ENCODE measurements at places on chromosomes 12 and 14. TPM values are rescaled to one million over a fixed set of nuclear protein-coding genes. Genes with fewer than 3 reads are reported as not detected.

SMIM10L1 gene
- total RNA-seq: 8.5 TPM

PRB3 gene
- total RNA-seq: not detected

KLRB1 gene
- total RNA-seq: not detected

TMEM233 gene
- total RNA-seq: not detected

TECPR2 gene
- total RNA-seq: 9.7 TPM

ETNK1 gene
- 29.9 TPM for total RNA-seq

SPIC gene
- total RNA-seq: not detected

VAMP1 gene
- total RNA-seq: 12.6 TPM

PRPH gene
- total RNA-seq: 1.8 TPM

AMDHD1 gene
- 2.2 TPM for total RNA-seq

CS gene
- total RNA-seq: 157 TPM

CARMIL3 gene
- 0.60 TPM for total RNA-seq

MAP3K9 gene
- 4.3 TPM for total RNA-seq

FOXN4 gene
- not detected for total RNA-seq

PRH1 gene
- 2.2 TPM for total RNA-seq

MYF6 gene
- total RNA-seq: not detected

KIF26A gene
- total RNA-seq: 4.2 TPM

NAV3 gene
- total RNA-seq: 13.7 TPM

CYP46A1 gene
- 0.19 TPM for total RNA-seq

KTN1 gene
- 110 TPM for total RNA-seq

NPFF gene
- not detected for total RNA-seq

LRRC10 gene
- total RNA-seq: not detected

IFNG gene
- not detected for total RNA-seq

RXYLT1 gene
- total RNA-seq: 24.3 TPM

AEBP2 gene
- 21.3 TPM for total RNA-seq

TEX52 gene
- not detected for total RNA-seq

SPTB gene
- total RNA-seq: 0.91 TPM

KLRC1 gene
- not detected for total RNA-seq

C12orf50 gene
- total RNA-seq: not detected

NDUFA12 gene
- total RNA-seq: 206 TPM

TAS2R7 gene
- total RNA-seq: not detected

MRPS35 gene
- 77.4 TPM for total RNA-seq

EPYC gene
- not detected for total RNA-seq

NANOG gene
- total RNA-seq: not detected

LUM gene
- total RNA-seq: 0.21 TPM

RPL10L gene
- not detected for total RNA-seq

ZNF10 gene
- 1.8 TPM for total RNA-seq

CFAP251 gene
- total RNA-seq: 0.88 TPM

YAF2 gene
- total RNA-seq: 21.3 TPM

STON2 gene
- 0.93 TPM for total RNA-seq

SRGAP1 gene
- 9.0 TPM for total RNA-seq

DDX55 gene
- total RNA-seq: 30.7 TPM

GDF3 gene
- not detected for total RNA-seq

IAPP gene
- not detected for total RNA-seq

SERPINA9 gene
- total RNA-seq: not detected

MMP14 gene
- 0.55 TPM for total RNA-seq

IGFBP6 gene
- total RNA-seq: 254 TPM

GPRC5D gene
- not detected for total RNA-seq

GYS2 gene
- total RNA-seq: 0.05 TPM

NUAK1 gene
- 8.5 TPM for total RNA-seq

TMEM229B gene
- total RNA-seq: 0.20 TPM

SCARB1 gene
- 142 TPM for total RNA-seq

SLC38A2 gene
- 107 TPM for total RNA-seq

ENDOU gene
- not detected for total RNA-seq

ACSS3 gene
- total RNA-seq: not detected

Data from A549 treated with ZK216348 at 1 μM for 4 hours (cell line).